SJSA1 (cell line): ENCODE measurements at places on chromosomes 1 and 21.

DNA sequence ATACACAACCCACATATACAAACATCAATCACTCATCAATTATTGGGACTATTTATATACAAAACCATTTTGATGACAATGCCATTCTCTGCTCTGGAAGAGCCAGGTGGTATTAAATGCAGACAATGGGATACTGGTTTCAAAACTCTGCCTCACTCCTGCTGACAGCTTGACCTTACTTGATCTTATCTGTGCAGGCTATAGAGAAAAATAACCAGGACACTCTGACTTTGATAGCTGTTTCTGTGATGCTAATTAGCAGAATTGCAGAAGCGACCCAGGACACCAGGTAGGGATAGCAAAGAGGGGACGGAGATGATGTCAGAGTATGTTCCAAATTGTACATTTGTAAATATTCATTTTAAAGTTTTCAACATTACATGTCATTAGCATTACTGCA, 89.5 kb downstream of the OLFM3 start:
- no peak for DNase-seq

DNA sequence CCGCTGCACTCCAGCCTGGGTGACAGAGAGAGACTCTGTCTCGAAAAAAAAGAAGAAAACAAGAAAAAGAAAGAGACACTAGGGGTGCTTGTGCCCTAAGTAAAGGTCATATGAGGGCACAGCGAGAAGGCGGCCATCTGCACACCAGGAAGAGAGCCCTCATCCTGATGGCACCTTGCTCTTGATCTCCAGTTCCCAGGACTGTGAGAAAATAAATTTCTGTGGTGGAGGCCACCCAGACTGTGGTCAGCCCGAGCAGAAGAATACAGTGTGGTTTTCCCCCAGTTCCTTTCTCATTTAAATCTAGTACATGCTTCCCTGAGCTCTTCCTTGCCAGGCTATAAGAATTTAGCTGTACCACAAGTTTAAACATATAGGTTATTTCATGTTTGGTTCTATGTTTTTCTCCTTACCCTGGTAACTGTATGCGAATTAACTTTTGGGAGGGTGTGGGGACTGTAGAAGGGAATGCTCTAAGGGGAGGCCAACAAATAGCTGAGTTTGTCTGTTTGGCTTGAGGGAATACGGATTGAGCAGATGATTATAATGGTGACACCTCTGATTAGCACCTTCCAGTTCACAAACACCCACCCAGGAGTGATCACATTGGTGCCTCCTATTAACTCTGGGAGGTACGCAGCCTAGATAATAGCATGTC, 119.6 kb upstream of the ERRFI1 start:
- DNase-seq: peak; percentile 77

- no peak for DNase-seq
These were observed 18.6 kb upstream of the MYSM1 start for GRCh38 chr1:58718435-58718834.

GRCh38 chr1:235866913-235867845, 473 bp upstream of the LYST start:
- peak; percentile 91 for DNase-seq

GRCh38 chr1:47534436-47534835, 96.6 kb downstream of the FOXD2 start:
- DNase-seq: peak; percentile 63

- no peak for DNase-seq
These were observed 165.4 kb downstream of the PLXNA2 start for GRCh38 chr1:208078752-208079151.

DNA sequence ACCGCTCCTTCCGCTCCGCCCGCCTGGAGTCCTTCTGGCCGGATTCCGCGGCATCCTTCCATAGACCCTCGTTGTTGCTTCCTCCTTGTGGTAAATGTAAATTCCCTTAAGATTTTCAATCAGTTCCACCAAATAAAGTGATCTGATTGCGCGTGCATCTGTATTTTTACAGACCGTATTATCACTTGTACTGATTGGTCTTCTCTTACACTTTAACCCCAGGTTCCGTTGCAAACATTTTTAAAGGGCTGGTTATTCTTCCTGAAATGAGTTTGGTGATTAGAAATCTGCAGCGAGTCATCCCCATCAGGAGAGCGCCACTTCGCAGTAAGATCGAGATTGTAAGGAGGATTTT, 483 bp downstream of the YBEY start:
- DNase-seq: no peak

- no peak for DNase-seq
These were observed 53.3 kb upstream of the ATP1B1 start for GRCh38 chr1:169053196-169053595.

DNA sequence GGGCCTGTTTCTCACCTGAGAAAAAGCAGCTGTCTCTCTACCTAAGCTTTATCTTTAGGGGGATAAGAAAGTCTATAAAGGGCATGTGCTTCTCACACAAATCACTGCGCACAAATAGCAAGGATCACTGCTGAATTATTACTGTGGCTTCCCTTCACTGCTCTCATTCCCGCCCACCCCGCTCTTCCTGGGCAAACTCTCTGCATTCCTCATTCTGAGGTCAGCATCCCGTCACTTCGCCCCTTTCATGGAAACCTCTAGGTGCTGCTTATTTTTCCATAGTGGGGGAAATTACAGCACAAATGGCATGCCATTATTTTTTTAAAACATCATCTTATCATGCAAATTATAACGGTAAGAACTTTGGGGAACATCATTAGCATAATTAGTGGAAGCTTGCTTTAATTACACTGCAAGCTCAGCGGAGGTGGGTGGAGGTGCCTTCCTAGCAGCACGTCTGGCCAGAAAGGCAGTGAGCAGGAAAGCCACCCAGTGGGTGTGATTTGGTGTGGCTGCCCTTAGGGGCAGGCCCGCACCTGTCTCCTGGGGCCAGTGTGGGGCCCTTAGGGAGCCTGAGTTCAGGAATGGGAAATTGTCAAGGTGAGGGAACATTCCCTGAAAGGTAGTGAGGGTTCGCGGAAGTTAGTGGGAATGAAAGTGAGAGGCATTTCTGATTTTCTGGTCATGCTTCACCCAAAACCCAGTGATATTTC, 105.9 kb downstream of the LAMC2 start:
- no peak for DNase-seq

DNA sequence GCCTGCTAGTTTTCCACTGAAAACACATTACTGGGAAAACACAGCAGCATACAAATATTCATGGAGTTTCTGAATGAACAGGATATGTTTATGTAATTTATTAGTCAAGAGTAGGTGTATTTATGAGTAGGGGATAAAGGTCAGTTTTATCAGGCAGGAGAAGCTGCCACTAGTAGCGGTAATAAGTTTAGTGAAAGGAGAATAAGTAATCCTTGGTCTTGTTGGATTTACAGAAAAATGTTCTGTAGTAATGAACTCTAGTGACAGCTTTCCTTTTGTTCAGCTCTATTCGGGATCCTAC, 1.2 kb downstream of the MAST2 start:
- no peak for DNase-seq

- DNase-seq: no peak
These were observed 11.8 kb downstream of the UBIAD1 start for GRCh38 chr1:11284784-11285183.

DNA sequence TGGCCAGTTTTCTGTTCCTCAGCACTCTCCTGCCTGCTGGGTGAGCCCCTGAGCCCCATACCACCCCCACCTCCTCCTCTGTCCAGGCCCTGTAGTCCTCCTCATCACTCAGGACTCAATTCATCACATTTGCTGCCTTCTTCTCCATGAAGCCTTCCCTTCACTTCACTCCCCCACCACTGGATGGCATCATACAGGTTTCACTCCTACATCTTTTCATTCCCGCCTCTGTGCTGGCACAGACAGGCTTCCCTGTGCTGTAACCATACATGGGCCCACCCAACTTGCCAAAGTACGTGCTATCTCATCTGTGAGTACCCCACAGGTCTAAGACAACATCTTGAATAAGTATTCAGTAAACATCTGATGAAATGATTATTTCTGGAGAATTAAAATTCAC, 56.9 kb downstream of the SLC45A1 start:
- DNase-seq: peak; percentile 66

- DNase-seq: no peak
These were observed 644.2 kb downstream of the PTPRU start for GRCh38 chr1:29880556-29880955.

GRCh38 chr1:46372431-46372830, 21.7 kb upstream of the FAAH start:
- DNase-seq: no peak

DNA sequence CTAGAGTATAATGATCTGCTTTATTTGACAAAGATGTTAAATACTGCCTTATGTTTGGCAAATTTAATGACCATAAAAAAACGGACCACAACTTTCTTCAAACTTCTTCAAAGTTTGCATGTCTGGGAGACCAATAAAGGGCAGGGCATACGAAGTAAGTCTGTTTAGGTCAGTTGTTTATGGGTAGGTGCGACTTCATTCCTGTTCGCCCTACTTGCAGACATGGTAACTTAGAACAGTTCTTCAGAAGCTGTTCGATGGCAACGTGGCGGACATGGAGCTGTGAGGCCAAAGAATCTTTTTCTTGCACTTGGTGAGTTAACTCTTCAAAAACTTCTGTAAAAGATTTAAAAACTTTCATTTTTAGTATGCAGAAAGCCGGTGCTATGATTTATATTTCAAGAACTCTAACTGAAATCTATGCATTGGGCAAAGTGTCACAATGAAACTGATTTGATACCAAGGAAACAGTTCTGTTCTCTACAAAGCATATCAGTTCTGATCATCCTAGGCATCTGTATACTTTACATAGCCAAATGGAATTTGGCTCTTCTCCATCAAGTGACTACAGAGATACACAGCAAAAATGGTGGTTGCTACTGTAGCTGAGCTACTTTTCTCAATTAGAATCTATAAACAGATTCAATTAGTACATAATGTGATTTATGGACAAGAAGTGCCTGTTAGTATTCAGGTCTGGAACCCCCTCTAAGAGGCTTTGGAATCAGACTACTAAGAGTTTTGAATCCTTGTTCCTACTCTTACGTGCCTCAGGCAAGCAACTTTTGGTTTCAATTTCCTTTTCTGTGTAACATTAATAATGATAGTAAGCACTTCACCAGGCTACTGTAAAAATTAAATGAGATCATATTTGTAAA, 25.7 kb downstream of the C21orf91 start:
- DNase-seq: no peak

- DNase-seq: no peak
These were observed 6.3 kb upstream of the GPR25 start for GRCh38 chr1:200866521-200866920.

GRCh38 chr1:183331091-183331742, 87.0 kb downstream of the NMNAT2 start:
- no peak for DNase-seq

DNA sequence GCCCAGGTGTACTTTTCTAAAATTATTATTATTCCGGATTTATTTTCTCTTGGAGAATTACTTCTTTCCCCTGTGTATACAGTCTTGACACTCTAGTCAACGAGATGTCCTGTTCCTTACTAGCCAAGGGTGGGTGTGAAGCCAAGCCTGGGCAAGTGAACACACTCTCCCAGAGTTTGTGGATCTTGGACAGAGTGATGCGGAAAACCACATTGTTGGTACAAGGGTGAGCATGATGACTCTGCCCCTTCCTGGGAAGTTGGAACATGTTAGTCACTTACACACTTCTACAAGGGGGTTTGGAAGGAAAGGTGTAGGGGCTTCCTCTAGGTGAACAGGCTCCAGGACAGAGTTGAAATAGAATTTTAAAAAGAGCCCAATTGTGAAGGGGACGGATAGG, 20.0 kb upstream of the RD3 start:
- DNase-seq: no peak

DNA sequence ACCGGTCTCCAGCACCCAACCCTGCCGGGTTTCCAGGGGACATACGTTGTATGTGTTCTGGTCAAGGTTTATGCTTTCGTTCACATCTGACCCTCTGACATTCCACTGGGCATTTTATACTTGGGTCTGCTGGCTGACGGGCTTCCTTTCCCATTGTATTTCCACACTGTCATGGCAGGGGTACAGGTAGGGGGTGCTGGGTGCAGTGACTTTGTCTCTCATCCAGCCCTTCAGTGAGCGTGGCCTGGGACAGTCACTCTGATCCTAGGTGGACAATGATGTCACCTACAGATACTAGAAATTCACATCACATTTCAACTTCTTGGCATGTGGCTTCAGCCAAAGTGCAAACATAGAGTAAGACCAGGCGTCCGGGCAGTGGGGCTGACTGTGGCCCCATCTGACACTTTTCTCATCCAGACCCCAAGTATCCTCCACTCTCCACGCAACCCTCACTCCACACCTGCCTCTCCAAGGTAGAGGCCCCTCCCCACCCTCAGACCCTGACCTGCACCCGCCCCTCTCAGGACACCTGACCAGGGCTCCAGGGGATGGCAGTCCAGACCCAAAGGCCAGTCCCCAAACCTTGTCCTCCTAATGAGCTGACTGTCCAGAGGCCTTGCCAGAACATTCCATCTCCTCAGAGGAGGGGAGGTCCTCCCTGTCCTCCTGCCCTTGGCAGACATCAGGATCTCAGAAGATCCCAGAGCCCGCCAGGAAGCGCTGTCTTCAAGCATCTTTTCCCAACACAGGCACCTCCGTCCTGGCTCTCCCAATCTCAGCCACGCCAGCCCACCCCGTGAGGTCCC, 743 bp upstream of the KRTAP10-10 start:
- DNase-seq: no peak

DNA sequence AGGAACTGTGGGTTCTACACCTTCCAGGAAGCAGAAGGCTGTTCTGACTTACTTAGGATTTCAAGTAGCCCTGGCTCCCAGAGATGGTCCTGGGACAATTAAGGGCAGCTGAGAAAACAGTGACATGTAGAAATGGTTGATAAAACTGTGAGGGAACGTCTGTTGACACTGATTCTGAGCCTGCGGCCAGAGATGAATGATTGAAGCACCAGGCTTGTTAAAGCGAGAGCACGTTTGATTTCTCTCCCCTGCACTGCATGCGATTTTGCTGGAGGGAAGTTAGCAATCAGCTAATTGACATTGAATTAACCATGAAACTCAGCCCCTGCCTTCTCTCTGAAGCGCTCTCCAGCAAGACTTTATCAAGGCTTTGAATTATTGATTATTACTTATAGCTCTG, 29.9 kb upstream of the POU3F1 start:
- no peak for DNase-seq

- no peak for DNase-seq
These were observed 12.3 kb downstream of the LAPTM5 start for GRCh38 chr1:30745156-30745833.

- no peak for DNase-seq
These were observed 2.0 kb downstream of the UBE2Q1 start for GRCh38 chr1:154556422-154556821.

DNA sequence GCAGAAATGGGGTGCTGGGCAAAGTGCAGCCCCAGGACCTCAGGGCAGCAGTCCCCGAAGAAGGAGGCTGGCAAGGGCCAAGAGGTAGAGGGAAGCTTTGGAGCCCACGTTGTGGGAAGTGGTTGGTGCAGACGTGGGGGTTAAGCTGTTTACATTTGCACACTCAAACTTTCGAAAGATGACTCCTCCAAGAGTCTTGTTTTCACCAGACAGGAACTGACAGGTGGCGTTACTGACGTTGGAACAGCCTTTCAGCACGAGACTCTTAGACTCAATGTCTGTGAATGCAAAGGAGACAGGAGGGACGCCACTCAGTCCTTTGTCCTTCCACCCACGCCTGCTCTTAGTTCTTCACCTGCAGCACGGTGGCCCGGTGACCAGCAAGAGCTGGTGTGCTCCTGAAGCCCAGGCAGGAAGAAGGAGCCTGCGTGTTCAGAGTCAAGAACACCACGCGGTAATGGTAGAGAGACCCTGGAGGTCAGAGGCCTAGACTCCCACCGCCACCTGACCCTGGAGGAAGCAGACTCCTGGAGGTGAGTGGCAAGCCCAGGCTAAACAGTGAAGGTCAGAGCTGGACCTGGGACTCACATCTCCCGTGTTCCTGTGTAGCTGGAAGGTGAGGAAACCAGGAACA, 15.9 kb downstream of the LYPD8 start:
- no peak for DNase-seq

GRCh38 chr21:26756491-26757159, 88.6 kb downstream of the ADAMTS1 start:
- no peak for DNase-seq
